Activated CD4-positive, alpha-beta T cell treated with anti-CD3 and anti-CD28 coated beads, Interleukin-2, amount 50 U/mL, for 1 hour (primary cell): ENCODE measurements at places on chromosomes 1 and 21.
A peak's percentile ranks its signal among the peaks of the same experiment; 100 is the strongest.

- DNase-seq: no peak
These were observed 244.4 kb upstream of the C1orf174 start for GRCh38 chr1:4144349-4144971.

DNA sequence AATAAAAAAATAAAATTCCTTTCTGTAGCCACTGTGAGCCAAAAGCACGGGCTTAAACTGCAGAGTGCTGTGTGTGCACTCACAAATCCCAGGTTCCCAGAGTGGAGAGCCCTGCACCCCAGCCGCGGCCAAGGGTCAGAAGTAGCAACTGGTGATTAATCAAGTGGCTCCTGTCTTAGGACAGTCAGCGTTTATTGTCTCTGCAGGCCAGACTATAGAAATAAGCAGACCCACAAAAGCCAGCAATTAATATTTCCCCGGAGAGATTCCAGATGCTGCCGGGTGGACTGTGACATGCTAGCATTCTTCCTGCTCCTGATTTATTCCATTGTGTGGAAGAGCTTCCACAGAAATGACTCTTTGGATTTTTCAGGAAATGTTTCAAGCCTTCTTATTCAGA, 412.2 kb downstream of the KIF26B start:
- no peak for DNase-seq

GRCh38 chr1:2091611-2092604, 41.7 kb downstream of the PRKCZ start:
- peak; percentile 51 for DNase-seq

DNA sequence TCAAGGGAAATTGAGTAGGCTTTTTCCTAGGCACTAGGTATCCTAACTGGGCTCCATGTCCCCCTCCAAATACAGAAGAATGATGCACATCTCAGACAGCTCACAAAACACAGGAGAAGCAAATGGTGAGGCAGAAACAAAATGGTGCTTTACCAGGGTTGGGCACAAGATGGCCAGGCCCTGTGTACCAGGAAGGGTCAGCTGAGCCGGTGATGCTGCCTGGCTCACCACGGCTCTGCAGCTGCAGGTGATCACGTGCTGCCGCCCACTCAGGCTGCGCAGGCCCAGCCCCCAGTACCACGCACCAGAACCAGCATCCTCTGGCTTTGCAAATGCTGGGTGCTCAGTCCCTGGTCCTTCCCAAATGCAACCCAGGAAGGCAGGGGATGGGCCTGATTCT, 993 bp upstream of the DSCAM start:
- DNase-seq: no peak

DNA sequence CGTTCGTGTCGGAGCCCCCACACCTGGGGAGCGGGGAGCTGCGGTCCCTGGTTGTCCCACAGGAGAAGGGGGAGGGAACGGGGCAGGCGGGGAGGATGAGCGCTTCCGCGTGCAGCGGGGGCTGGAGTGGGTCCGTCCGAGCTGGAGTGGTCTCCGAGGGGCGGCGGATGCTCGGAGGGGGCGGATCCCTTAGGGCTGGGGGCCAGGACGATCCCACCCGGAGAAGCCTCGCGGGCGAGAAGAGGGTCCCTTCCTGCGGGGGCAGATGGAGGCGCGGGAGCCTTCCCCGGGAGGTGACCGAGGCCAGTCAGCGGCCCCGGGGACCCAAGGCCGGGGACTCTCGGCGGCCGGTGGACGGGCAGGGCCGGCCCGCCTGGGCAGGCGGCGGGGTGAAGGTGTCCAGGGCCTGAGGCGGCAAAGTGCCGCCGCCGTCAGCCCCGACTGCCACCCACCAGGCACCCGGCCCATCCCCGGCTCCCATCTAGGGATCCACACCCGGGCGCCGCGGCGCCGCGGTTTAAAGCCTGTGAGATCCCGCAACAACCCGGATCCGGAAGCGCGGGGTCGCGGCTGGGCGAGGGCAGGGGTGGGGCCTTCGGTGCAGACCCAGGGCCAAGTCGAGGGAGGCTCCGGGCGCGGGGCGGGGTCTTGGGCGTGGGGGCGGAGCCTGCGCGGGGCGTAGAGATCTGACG, 5.3 kb upstream of the CCDC27 start:
- DNase-seq: peak; percentile 84

GRCh38 chr1:43220905-43221778, 48.6 kb upstream of the TMEM125 start:
- DNase-seq: no peak

- no peak for DNase-seq
These were observed 251.8 kb upstream of the FGGY start for GRCh38 chr1:59045137-59045536.
